Osteoblast (primary cell): ENCODE measurements at places on chromosomes 3 and 15. TPM values are rescaled to one million over a fixed set of nuclear protein-coding genes. Genes with fewer than 3 reads are reported as not detected.

PPARG gene
- total RNA-seq = 7.2 and 9.4 TPM in 2 replicates

OCA2 gene
- total RNA-seq = not detected in 2 replicates

RARB gene
- 4.1 and 7.6 TPM in 2 replicates for total RNA-seq

GRCh38 chr3:55526332-55527030 lies 39.4 kb upstream of the WNT5A start:
- peaks cover 4% of the 10 kb centered on the region for H3K27me3 ChIP-seq
- H3K36me3 ChIP-seq = no peaks in the 10 kb centered on the region
- H3K27ac ChIP-seq = no peak overlapping the region
- DNase-seq = no peak
- peaks cover 20% of the 10 kb centered on the region for H3K4me1 ChIP-seq

SLC25A38 gene
- 28.2 and 29.2 TPM in 2 replicates for total RNA-seq

KCNMB2 gene
- 0.29 and 1.1 TPM in 2 replicates for total RNA-seq

PLS1 gene
- 0.88 and 1.1 TPM in 2 replicates for total RNA-seq

- no peaks in the 10 kb centered on the region for H3K36me3 ChIP-seq
- peak; percentile 39 for DNase-seq
- H3K27ac ChIP-seq = peak overlapping the region; percentile 78
- peak overlapping the region; percentile 74 for H3K4me3 ChIP-seq
- peaks cover 17% of the 10 kb centered on the region for H3K4me1 ChIP-seq
Observed at GRCh38 chr3:88031642-88032077, 27.1 kb downstream of the CGGBP1 start.

- H3K27ac ChIP-seq = no peak overlapping the region
- H3K4me3 ChIP-seq = no peak overlapping the region
- H3K36me3 ChIP-seq = no peaks in the 10 kb centered on the region
- H3K4me1 ChIP-seq = no peaks in the 10 kb centered on the region
- no peak for DNase-seq
- no peaks in the 10 kb centered on the region for H3K27me3 ChIP-seq
Observed at GRCh38 chr3:87101861-87102625, 111.1 kb upstream of the VGLL3 start.

- no peaks in the 10 kb centered on the region for H3K36me3 ChIP-seq
- H3K4me1 ChIP-seq = peaks cover 7% of the 10 kb centered on the region
- no peak for DNase-seq
- H3K27me3 ChIP-seq = peaks cover 35% of the 10 kb centered on the region
- no peak overlapping the region for H3K27ac ChIP-seq
Observed at GRCh38 chr3:193825617-193826016, 232.6 kb downstream of the OPA1 start.

GRCh38 chr15:71294911-71295602 lies 179.8 kb downstream of the THSD4 start:
- H3K36me3 ChIP-seq = no peaks in the 10 kb centered on the region
- peak; percentile 89 for DNase-seq
- H3K27me3 ChIP-seq = no peaks in the 10 kb centered on the region
- peak overlapping the region; percentile 41 for H3K4me3 ChIP-seq
- H3K4me1 ChIP-seq = peaks cover 33% of the 10 kb centered on the region

SCN11A gene
- under 0.01 TPM in 1 of 2 replicates, not detected in the other for total RNA-seq

CIB1 gene
- total RNA-seq = 21.4 and 23.0 TPM in 2 replicates

GRCh38 chr3:22994781-22995180 lies 208.3 kb upstream of the UBE2E2 start:
- H3K36me3 ChIP-seq = no peaks in the 10 kb centered on the region
- no peak for DNase-seq
- H3K4me1 ChIP-seq = no peaks in the 10 kb centered on the region
- no peak overlapping the region for H3K4me3 ChIP-seq
- no peaks in the 10 kb centered on the region for H3K27me3 ChIP-seq
- no peak overlapping the region for H3K27ac ChIP-seq

SIDT1 gene
- under 0.01 TPM in 2 replicates for total RNA-seq

DNA sequence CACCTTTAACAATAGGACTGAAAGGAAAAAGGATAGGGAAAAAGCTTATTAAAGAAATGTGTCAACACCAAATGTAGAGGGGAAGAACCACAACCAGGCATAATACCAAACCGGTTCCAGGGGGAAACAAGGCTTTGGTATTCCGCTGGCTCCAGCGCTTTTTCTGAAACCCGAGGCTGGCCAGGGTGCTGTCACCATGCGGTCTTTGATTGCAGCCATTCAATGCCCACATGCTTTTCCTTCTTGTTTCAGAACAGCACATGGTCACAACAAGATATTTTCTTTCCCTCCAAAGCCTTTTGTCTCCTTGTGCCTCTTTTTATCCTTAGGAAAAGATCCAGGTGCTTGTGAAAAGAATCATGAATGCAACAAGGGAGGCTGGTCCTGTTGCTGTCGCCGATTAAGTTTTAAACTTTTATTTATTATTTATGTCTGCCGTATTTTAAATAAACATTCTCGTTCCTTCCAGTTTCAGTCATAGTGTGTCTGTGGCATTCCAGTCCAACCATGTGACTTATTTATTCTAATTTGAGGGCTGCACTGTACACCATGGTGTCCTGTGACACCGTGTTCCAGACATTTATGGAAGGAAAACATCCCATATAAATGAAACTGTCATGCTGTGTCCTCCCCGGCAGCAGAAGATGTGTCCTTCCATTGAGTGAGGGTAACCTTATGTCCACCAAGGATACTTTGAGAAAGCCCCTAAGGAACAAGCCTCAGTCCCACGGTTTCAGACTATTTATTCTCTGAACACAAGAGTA lies 41.1 kb downstream of the CCK start:
- H3K27me3 ChIP-seq = no peaks in the 10 kb centered on the region
- H3K27ac ChIP-seq = no peak overlapping the region
- DNase-seq = no peak
- H3K4me3 ChIP-seq = no peak overlapping the region
- H3K4me1 ChIP-seq = no peaks in the 10 kb centered on the region

GRCh38 chr3:127689266-127689860 lies 16.6 kb downstream of the ABTB1 start:
- peaks cover 7% of the 10 kb centered on the region for H3K36me3 ChIP-seq
- DNase-seq = no peak
- H3K27ac ChIP-seq = peak overlapping the region; percentile 86
- peaks cover 25% of the 10 kb centered on the region for H3K4me1 ChIP-seq
- H3K4me3 ChIP-seq = no peak overlapping the region
- no peaks in the 10 kb centered on the region for H3K27me3 ChIP-seq

BFSP2 gene
- not detected in 2 replicates for total RNA-seq

ZCWPW2 gene
- total RNA-seq = 0.36 and 0.88 TPM in 2 replicates

WDR93 gene
- under 0.01 and 0.36 TPM in 2 replicates for total RNA-seq

DNA sequence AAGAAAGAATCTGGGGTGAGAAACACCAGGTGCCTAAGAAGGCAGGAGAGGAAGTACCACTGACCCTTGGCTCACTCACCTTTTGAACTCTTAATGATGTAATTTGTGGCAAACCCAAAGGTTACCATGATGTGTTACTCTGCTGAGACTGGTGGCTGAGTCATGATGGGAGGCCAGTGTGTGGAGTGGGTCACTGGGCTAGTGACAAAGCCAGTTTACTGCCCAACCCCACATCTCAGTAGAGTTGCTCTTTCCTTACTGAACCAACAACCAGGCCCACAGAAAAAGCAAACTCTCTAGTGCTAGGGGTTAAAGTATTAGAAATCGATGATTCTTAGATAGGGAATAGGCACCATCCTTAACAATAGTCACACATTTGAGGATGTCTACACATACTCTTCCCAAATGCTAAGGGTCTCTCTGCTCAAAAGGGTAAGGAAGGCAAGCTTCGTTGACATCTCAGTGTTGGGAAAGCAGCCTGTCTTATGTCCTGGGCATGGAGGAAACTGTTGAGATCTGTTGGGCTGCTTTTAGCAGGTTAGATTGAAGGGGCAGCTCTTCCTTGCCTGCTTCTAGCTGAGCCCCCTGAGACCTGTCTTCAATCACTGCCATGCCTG lies 3.1 kb downstream of the RBP2 start:
- H3K36me3 ChIP-seq = no peaks in the 10 kb centered on the region
- no peak for DNase-seq
- H3K4me3 ChIP-seq = no peak overlapping the region
- no peak overlapping the region for H3K27ac ChIP-seq

GRCh38 chr3:65819896-65820295 lies 218.8 kb downstream of the MAGI1 start:
- no peak for DNase-seq
- H3K4me1 ChIP-seq = peaks cover 5% of the 10 kb centered on the region
- H3K4me3 ChIP-seq = no peak overlapping the region
- no peaks in the 10 kb centered on the region for H3K36me3 ChIP-seq

- H3K4me1 ChIP-seq = peaks cover 16% of the 10 kb centered on the region
- no peaks in the 10 kb centered on the region for H3K27me3 ChIP-seq
- H3K36me3 ChIP-seq = peaks cover 78% of the 10 kb centered on the region
- no peak overlapping the region for H3K4me3 ChIP-seq
- no peak for DNase-seq
Observed at GRCh38 chr15:78284758-78285157, 14.7 kb downstream of the SKIC8 start.

DNA sequence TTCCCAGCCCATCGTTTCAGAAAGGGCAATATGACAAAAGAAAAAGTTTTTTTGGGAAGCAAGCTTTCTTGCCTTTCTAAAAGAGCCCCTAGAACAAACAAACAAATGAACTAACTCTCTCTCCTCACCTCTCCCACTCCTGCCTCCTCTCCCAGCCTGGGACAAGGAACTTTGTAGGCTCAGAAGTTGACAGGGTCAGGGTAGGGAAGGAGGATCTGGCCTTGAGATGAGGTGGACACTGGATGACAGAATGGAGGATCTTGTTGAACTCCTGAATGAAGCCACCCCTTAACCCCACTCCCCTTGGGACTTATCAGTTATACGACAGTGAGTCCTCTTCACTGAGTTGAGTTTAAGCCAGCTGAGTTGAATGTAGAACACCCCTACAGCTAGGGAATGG lies 1.6 kb upstream of the ITGA11 start:
- no peak for DNase-seq
- peaks cover 27% of the 10 kb centered on the region for H3K4me1 ChIP-seq
- no peak overlapping the region for H3K27ac ChIP-seq
- peaks cover 29% of the 10 kb centered on the region for H3K27me3 ChIP-seq

DNA sequence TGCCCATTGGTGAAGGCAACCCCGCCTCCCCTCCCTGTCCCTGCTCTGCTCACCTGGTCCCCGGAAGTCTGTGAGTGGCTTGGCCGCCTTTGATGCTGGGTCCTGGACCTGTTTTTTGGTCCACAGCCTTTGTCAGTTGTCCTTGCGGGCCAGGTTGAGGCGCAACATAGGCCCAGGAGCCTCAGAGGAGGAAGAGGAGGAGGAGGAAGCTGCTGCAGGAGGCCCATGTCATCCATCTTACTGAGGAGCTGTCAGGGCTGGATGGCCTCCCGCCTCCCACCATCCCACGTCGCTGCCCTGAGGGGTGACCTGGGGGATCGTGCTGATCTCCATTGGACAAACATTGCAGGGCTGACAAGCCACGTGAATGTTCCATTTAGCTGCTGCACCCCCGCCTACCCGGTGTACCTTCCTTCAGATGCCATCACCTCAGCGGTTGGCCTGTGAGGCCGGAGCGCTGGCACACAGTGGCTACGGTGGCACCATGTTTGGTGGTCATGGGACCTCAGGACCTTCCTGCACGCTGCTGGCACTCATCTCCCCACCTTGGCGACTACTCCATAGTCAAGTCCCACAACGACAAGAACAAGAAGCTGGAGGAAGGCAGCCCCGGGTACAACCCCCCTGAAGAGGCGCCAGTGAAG lies 106.3 kb downstream of the SMAD6 start:
- DNase-seq = no peak
- H3K4me3 ChIP-seq = no peak overlapping the region
- peaks cover 25% of the 10 kb centered on the region for H3K4me1 ChIP-seq
- no peaks in the 10 kb centered on the region for H3K27me3 ChIP-seq

DLL4 gene
- total RNA-seq = not detected in 2 replicates
